ENCODE measurements at places on chromosomes 4 and X.

DNA sequence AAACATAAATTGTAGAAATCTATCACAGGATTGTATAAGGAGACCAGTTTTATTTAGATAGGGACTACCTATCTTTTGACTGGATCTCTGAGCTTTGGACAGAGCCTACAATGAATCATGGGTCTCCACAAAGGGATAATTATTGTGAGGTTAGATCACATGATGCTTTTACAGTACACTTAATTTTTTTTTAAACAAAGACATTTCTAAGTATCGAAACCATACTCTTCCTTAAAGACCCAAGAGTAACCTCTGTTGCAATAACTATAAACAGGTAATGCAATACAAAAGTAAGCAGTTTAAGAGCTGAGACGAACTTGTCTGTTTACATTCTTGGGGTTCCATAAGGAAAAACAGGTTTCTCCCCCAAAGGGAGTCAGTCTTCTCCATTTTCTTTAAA is 64.3 kb upstream of the GABRE start:
- no peak for DNase-seq

GRCh38 chr4:54707406-54707805 is 49.6 kb downstream of the KIT start:
- DNase-seq, result no peak

GRCh38 chrX:110723844-110724243 is 71.8 kb downstream of the CHRDL1 start:
- no peak for DNase-seq

DNA sequence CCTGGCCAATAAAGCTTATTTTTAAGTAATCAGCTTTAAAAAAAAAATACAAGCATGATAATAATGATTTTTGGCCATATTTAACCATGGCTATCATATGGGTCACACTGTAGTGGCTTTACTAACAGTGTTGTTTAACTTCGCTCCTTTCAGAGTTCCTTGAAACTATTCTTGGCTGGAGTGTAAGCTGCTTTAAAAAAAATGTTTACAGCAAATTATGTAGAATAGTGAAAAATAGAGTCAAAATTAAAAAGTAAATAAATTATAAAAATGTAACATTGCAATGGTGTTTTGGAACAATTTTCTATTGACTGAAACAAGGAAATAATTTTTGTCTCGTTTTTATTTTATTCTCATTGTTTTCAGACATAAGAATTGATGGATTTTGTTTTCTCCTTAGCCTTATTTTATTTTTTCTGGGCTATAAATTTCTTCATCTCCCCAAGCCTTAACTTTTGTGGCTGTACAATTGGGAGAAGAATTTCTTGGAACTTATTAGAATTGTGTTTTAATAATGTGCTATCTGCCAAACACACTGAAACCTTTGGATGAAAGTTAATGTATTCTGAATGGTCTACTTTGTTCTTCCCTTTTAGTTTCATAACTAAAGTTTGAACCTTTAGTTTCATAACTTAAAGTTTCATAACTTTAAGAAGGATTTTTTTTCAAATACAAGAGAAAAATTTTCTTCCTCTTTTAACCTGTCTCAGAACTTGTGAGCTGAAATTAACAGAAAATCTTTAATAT is 182.0 kb downstream of the ARHGAP24 start:
- DNase-seq, result no peak

DNA sequence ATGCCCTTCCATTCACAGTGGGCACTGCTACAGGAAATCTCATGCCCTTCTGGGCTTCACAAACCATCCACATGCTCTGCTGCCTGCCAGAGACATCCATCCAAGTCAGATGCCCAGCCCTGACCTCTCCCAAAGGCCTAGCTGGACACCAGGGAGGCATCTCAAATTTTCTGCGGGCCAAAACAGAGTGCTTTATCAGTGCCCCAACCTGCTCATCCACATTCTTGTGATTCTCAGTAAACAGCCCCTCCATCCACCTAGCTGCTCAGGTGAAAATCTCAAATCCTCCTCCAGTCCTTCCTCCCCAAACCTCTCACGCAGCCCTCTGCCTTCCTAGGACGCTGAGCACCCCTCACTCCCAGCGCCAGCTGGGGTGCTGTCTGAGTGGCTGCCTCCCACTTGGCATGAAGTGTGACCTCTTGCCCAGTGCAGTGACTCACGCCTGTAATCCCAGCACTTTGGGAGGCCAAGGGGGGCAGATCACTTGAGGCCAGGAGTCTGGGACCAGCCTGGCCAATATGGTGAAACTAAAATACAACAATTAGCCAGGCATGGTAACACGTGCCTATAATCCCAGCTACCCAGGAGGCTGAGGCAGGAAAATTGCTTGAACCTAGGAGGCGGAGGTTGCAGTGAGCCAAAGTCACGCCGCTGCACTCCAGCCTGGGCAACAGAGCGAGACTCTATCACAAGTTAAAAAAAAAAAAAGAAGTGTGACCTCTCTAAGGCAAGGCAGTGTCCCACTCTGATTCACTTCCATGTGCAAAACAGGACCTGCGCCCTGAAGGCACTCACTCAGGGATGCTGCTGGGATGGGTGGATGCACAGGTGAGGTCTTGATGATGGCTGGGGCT is 1.7 kb upstream of the AFAP1 start:
- DNase-seq, result peak; percentile 22

- no peak for DNase-seq
Measured at GRCh38 chr4:8331575-8331955, 62.0 kb downstream of the HTRA3 start.

- no peak for DNase-seq
Measured at GRCh38 chr4:75950213-75950815, 9.5 kb upstream of the NAAA start.

DNA sequence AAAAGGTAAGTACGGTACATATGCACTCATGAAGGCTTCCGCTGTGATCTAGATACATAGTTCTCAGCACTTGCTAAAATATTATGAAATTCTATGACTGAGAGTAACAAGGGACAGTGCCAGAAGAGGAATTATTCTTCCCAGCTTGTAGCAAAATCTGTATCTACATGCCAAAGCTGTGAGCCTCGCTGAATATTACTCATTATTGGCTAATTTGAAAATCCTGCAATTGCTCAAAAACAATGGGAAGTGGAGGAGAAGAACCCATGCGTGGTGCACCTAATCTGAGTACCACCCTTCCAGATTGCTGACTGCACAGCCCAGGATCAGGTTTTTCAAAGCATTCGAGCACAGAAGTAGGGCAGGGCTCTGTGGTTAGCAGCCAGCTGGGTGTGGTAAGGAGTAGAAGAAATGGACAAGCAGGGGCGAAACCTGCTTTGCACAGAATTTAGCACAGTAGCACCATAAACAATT is 17.4 kb upstream of the PDCL2 start:
- no peak for DNase-seq

DNA sequence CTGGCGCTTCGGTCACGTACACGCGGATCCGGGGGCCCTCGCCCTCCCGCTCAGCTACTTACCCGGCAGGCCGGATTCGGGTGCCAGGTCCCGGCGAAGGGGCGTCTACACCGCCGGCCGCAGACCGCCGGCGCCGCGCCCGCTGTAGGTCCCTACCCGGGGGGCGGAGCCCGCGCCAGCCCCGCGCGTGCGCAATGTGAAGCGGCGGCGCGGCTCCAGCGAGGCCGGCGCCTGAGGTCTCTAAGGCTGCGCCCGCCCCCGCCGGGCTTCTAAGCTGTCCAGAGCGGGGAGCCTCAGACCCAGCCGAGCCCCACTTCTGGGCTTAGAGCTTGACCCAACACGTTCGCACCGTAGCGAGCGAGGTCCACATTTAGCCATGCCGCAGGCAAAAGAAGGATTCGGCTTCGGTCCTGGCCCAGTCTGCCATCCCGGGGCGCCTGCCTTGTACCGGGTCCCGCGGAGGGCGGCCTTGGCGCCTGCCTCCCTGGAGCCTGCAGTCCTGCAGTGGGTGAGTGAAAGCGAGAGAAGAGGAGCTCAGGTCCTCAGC is at the start of gene ZNF518B:
Gene ZNF518B (minus strand): TSS at position 172 of the 547 bp plus-strand sequence. CDS start 11,098 bp downstream, outside the sequence.
- DNase-seq, result peak; percentile 28

GRCh38 chrX:41720125-41720779 is 3.7 kb upstream of the GPR82 start:
- no peak for DNase-seq

GRCh38 chr4:7771541-7772507 is 167.8 kb downstream of the AFAP1 start:
- no peak for DNase-seq

DNA sequence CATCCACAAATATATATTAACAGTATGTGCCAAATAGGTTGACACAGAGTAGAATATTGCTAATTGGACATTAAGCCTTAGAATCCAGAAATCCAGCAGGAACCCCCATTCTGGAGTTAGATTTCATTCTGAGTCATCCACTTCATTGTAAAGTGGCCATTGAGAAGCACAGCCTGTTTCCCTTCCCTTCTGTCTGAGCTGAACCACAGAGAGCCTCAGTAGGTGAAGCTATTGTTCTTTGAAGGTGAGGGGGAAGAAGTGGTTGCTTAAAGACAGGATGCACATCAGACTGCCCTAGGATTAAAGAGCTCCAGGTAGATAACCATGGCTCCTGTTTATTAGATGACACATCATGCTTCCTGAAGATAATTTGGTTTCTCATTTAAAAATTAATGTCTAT is 30.6 kb upstream of the MCF2 start:
- DNase-seq, result no peak

DNA sequence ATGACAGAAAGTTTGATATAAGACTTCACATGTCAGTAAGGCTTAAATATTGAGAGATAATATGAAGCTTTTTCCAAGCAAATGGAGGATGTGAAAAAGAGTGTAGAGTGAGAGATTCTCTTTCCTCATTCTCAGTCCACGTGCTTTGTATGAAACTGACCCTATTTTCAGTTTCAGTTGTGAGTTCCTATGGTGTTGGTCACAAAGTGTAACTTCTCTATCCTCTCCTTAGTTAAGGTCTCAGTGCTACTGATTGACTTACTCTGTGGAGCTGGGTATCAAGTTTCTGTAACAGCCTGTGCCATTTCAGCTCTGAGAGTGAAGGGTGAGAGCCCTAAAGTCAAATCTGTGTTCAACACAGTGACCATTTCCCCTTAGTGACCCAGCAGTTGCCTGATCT is 277.2 kb downstream of the EPHA5 start:
- no peak for DNase-seq

DNA sequence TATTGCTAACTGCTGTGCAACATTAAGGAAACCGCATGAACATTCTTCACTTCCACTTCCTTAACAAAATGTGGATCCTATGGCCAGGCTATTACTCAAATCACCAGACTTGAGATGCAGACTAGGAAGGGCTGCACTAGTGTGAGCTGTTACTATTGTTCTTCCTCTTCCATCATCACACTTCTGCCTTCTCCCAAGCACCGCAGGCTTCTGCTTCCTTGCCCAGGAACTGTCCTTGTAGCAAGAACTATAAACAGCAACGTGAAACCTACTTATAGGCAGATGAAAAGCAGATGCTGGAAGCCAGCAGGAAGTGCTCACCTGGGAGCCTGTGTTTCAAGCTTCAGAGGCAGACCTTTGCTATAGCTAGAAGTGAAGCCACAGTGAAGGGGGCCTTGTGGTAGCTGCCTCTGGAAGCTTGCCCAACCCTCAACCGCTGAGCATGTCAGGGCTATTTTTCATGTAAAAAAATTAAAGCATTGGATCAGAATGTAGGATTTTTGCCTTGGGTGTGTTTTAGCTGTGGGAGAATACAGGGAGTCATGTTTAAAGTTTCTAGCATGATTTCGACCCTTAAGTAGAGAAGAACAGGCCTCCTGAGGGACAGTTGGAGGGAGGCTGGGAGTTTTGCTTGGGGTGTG is 43.9 kb downstream of the CLNK start:
- DNase-seq, result no peak

GRCh38 chr4:111020961-111021360 is 398.1 kb upstream of the PITX2 start:
- DNase-seq, result no peak

DNA sequence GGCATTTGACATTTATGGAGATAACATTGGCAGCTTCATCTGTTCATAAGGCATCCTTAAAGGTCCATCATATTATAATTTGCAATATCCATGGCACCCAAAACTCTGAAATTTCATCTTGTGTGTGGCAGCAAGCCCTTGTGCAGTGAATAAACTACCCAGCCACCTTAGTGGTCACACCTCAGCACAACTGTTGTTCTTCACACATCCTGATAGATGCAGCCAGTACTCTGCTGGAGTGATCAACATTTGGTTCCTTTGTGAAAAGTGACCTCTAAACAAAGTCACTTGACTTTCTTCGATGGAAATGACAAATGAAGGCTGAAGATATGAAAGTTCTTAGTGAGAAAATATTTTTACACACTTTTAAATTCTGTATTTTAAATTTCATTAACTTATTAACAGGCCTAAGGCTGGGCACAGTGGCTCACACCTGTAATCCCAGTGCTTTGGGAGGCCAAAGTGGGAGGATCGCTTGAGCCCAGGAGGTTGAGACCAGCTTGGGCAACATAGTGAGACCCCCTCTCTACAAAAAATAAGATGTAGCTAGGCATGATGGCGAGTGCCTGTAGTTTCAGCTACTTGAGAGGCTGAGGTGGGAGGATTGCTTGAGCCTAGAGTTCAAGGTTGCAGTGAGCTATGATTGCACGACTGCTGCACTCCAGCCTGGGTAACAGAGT is 161.4 kb downstream of the SPRY1 start:
- no peak for DNase-seq

DNA sequence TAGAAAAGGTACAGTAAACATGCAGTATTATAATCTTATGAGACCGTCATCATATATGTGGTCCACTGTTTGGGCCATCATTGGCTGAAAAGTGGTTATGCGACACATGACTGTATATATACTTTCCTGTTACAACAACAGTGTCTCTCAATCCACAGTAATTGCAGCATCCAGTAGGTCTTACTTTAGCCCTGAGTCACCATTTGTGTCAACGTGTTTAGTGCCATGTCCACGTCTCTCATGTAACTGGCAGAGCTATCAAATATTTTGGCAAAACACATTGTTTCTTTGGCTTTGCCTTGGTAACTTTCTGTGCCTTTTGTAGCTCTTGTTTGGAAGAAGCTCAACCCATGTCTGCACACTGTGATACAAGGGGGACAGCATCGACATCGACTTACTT is 73.8 kb downstream of the CD38 start:
- no peak for DNase-seq

GRCh38 chr4:68272380-68272779 is 26.9 kb upstream of the TMPRSS11B start:
- DNase-seq, result no peak

DNA sequence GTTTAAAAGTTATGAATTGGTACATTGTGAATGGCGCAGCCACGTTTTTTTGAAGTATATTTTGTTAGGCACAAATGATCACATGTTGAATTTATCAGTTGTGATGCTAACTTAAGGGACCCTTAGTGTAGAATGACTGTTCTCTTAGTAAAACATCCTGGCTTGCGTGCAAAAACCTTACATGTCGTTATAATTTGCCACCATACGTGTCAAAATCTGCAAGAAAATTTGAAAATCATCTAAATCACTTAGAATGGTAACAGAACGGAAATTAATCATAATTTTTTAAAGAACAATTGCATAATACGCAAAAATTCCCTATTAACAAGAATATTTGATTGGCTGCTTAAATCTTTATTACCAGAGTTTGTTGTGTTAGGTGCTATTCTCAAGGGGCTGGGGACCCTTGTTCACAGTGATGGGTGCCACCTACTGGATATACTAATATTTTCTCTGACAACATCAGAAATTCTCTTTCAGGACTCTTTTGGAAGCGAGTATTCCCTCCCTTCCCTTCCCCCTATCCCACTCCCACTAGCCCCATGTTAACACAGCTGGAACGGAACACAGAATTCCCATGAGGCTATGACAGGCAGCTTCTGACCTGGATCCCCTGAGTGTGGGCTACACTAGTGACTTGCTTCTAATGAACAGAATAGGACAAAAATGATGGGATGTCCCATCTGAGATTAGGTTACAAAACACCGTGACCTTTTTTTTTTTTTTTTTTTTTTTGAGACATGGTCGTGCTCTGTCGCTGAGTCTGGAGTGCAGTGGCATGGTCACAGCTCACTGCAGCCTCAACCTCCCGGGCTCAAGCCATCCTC is 71.8 kb downstream of the SUPT20HL2 start:
- DNase-seq, result no peak

Measured in GOT3 (cell line).